ENCODE measurements at places on chromosomes 6 and 20.

GRCh38 chr6:154367336-154367735, 10.7 kb upstream of the IPCEF1 start:
- no peak for DNase-seq

- no peak for DNase-seq
Observed at GRCh38 chr6:53128842-53129241, 19.8 kb downstream of the GCM1 start.

DNA sequence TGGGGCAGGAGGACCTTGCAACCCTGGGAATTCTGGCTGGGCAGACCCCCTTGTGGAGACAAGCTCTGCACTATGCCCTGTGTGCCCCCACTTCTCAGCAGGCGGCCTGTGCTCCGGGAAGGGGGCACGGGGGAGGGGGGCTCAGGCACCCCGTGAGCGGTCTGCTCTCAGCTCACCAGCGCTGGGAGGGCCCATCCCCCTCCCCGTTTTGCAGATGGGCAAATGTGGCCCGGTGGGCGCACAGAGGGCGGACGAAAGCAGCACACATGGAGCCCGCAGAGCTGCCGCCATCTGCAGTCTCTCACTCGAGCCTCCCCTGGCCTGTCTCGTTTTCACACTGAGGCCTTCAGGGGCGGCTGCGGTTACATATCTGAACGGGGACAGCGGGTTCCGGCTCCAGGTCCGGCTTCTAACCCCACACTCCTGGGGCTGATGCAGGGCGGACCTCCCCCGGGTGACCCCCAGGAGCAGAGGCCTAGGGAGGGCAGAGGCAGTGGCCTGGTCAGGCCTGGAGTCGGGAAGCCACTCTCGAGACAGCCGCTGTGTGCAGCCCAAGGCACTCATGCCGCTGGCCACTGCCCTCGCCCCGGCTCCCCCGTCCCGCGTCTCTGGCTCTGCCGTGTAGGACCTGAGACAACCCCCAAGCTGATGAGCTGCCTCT, 13.9 kb downstream of the CHRNA4 start:
- DNase-seq, result no peak

DNA sequence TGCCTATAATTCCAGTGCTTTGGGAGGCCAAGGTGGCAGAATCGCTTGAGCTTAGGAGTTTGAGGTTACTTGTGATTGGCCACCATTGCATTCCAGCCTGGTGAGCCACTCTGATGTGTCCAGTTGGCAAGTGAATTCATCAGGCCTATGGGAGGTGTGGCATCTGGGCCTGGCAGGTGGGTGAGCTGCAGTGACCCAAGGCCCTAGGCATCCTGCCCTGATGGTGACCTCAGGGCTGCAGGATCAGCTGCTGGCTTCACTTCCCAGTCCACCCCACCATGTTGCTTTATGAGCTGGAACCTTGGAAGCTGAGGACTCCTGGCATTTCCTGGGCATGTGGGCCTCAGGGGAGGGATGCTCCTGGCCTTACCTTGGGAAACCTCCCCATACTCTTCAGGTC, 20.5 kb downstream of the RSPH9 start:
- no peak for DNase-seq

- no peak for DNase-seq
Observed at GRCh38 chr6:110874880-110875547, 429 bp downstream of the AMD1 start.

- DNase-seq, result no peak
Observed at GRCh38 chr6:36660771-36661471, 17.6 kb upstream of the CDKN1A start.

- DNase-seq, result no peak
Observed at GRCh38 chr6:148878683-148879082, 131.9 kb downstream of the UST start.

GRCh38 chr20:3382836-3383235, 24.6 kb downstream of the DNAAF9 start:
- DNase-seq, result no peak

- DNase-seq, result no peak
Observed at GRCh38 chr6:52779237-52779636, 16.0 kb upstream of the GSTA2 start.

DNA sequence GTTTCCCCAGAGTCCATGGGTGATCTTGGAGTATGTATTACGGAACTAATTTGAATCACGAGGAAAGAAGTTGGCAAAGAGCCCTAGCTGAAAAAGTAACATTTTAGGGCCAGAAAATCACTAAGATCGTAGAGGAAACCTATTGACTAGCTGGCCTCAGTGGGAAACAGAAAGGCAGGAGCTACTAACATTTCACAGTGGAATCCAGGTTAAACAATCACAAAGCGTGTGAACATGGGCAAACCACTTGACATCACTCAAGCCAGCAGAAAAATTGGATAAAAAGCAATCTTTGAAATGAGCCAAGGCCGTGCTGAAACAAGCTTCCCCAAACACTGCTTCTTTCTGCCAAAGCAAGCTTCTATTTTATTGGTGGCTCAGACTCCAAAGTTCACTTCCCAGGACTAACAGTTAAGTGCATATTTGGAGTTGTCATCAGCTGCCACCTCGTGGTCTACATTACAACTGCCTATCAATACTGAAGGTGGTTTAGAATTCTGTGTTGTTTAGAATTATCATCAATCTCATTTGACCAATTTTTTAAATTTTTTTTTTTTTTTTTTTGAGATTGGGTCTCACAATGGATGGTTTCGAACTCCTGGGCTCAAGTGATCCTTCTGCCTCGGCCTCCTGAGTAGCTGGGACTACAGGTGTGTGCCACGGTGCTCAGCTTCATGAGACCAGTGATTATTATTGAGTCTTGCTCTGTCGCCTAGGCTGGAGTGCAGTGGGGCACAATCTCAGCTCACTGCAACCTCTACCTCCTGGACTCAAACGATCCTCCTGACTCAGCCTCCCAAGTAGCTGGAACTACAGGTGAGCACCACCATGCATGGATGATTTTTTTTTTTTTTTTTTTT, 10.6 kb downstream of the RPS10 start:
- DNase-seq, result peak; percentile 54

DNA sequence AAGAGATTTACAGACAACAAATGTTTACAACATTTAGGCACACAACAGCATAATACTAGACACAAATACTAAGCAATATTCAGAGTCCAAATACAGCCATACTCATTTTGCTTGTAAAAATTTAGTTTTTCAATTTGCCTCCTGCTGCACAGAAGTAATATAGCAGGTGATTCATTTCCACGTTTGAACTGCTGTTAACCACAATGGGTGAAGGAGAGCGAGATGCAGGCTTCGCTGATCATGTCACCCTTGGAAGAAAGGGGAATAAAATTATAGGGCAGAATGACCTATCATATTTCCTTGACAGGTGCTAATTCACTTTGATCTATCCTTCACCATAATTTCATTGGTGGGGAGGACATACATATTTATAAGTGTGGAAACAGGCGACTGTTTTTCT, 643.8 kb upstream of the AGPAT4 start:
- no peak for DNase-seq

- DNase-seq, result no peak
Observed at GRCh38 chr6:130997061-130997753, 65.8 kb downstream of the EPB41L2 start.

DNA sequence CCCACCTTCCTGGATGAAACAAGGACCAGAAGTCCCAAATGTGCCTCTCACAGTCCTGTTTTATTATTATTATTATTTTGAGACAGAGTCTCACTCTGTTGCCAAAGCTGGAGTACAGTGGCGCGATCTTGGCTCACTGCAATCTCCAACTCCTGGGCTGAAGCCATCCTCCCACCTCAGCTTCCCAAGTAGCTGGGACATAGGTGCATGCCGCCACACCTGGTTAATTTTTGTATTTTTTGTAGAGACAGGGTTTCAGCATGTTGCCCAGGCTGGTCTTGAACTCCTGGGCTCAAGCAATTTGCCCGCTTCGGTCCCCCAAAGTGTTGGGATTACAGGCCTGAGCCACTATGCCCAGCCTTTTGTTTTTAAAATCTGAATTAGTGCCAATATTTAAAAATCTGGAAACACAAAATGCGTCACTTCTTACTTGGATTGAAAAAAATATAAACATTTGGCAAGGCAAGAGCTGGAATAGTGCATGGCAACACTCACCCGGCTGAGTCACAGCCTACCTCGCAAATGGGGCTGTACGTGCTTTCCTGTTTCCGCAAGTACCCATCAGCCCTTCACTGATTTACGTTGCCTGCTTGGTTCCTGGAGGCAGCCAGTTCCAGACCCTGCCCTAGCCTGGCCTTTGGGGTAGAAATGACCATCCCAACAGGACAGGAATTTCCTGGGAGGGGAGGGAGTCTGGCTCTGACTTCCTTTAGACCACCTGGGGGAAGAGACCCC, 6.3 kb downstream of the SDCBP2 start:
- no peak for DNase-seq

DNA sequence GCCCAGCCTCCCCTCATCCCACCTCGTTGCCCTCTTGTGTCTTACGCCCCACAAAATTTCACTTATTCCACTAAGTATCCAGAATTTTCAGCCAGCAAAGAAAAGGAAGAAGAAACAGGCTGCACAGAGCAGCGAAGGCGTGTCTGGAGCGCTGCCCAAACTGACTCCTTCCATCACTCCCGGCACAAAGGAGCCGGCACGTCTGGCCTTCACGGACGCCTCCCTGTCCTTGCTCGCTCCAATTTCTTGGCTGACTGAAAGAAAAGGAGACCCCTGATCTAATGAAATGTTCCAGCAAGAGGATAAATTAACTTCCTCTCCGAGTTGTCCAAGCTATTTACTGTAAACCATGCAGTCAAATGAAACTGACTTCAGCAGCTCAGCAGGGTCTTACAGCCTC, 152.3 kb upstream of the CDH4 start:
- DNase-seq, result no peak

GRCh38 chr6:37491171-37491829, 8.4 kb downstream of the CCDC167 start:
- DNase-seq, result no peak

DNA sequence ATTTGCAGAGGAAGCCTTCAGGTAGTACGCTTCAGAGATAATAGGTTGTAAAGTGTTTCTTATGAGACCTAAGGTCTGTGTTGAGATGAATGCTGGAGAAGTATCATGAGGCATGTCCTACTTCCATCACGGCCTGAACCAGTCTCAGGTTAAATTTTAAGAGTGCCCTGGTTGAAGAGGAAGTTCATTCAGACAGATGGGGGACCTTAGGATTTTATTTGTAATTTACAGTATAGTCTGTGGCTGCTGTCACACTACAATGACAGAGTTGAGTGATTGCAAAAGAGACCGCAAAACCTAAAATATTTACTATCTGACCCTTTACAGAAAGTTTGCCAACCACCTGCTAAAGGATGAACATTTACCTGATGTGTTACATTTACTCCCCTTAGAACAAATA, 70.9 kb downstream of the UST start:
- no peak for DNase-seq

GRCh38 chr6:23435126-23435525, 690.9 kb upstream of the NRSN1 start:
- DNase-seq, result no peak

GRCh38 chr6:111620169-111620568, 14.5 kb upstream of the TRAF3IP2 start:
- DNase-seq, result no peak

DNA sequence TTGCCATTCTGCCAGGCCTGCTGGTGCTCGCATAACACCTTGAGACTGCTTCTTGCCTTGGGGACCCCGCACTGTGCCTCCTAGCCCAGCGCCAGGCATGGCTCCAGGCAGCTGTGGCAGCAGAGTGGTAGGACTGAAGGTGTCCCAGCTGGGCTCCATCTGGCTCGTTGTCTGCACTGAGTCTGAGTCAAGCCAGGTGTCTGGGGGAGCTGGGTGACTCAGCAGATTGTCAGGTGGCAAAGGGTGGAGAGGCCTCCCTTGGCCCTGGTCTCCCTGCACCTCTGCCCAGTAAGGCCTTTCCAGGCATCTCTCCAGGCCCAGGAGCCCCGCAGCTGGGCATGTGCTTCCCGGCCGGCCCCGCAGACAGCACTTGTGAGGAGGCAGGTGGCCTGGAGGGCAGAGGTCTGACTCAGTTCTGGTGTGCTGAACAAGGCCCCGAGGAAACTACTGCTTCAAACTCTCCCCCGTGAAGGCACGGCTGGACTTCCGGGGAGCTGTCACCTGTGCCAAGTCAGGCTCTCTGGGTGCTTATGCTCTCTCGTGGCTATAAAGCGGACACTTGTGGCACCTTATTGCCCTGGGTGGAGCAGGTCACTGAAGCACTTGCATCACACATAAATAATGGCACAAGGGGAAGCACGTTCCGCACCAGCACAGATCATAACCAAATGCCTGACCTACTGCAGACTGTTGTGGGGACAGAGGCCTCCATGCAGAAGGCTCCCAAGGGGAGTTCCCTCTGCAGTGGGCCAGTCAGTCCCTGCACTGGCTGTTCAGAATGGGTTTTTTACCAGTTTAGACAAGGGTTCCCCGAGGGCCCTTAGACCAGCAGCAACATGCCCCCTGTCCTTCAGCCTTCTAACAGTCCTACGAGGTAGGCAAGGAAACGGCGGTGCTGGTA, 27.5 kb downstream of the FOXC1 start:
- no peak for DNase-seq

DNA sequence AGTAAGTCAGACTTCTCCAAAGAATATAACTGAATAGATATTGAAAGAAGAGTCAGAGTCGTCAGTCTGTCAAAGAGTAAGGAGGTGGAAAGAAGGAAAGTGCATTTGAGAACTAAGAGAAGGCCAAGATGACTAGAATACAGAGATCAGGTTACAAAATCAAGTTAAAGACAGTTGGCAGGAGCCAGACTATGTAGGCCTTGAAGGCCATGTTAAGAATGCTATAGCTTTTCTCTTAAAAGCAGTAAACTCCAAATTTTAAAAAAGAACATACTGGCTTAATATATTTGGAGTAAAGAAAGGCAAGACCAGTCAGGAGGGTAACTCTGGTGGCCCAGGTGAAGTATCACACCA, 68.8 kb downstream of the IBTK start:
- no peak for DNase-seq

- no peak for DNase-seq
Observed at GRCh38 chr6:142501795-142502194, 200.0 kb downstream of the ADGRG6 start.

GRCh38 chr6:44649365-44650025, 262.0 kb downstream of the CDC5L start:
- no peak for DNase-seq

GRCh38 chr6:6694368-6694780, 105.9 kb downstream of the LY86 start:
- DNase-seq, result no peak

GRCh38 chr20:59633656-59634251, 29.4 kb downstream of the PHACTR3 start:
- DNase-seq, result no peak

GRCh38 chr6:36651659-36652379, 26.7 kb upstream of the CDKN1A start:
- no peak for DNase-seq
